NCI-H1048 (cell line): ENCODE measurements at places on chromosomes 3 and 15.
A peak's percentile ranks its signal among the peaks of the same experiment; 100 is the strongest.

DNA sequence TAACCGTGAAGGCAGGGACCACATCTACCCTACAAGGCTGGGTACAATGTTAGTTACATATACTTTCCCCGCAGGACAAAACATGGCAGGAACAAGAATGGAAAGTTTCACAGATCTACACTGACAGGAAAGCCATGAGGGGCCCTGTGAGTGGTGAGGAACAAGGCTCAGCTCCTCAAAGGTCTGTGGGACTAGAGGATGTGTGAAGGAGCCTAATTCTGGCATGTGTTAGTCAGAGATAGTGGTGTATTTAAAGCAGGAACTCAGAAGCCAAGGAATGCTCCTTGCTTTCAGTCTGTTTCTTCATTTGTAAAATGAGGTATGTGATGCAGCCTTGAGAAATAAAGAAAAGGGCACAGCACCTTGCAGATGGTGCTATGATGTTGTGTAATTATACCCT, 25.1 kb downstream of the ETV5 start:
- DNase-seq = no peak

DNA sequence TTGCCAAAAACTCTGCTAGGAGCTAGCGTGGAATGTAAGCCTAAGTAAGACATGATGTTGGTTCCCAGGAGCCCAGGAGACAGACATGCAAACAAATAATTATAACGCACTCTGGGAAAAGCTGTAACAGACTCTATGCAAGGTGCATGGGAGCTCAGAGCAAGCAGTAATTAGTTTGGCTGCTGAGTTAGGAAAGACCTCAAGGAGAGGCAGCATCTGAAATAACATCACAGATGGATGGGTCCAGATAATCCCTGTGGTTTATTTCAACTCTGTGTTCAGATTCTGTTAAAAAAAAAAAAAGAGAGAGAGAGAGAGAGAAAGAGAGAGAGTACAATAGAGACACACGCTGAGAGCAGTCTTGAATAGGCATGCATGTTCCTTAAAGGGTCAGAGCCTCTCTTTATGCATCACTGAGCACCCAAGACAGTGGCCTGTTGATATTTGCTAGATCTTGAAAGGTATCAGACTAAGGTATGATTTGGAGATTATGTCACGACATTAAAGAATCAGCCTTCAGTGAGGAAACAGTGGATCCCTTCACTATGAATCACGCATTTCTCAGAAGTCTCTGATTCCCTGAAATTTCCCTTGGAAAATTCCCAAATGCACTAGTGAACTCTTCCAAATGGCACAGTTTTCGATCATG, 124.4 kb upstream of the LIPC start:
- DNase-seq = no peak

- DNase-seq = no peak
These were observed 244.2 kb downstream of the NAALADL2 start for GRCh38 chr3:175103298-175103697.

DNA sequence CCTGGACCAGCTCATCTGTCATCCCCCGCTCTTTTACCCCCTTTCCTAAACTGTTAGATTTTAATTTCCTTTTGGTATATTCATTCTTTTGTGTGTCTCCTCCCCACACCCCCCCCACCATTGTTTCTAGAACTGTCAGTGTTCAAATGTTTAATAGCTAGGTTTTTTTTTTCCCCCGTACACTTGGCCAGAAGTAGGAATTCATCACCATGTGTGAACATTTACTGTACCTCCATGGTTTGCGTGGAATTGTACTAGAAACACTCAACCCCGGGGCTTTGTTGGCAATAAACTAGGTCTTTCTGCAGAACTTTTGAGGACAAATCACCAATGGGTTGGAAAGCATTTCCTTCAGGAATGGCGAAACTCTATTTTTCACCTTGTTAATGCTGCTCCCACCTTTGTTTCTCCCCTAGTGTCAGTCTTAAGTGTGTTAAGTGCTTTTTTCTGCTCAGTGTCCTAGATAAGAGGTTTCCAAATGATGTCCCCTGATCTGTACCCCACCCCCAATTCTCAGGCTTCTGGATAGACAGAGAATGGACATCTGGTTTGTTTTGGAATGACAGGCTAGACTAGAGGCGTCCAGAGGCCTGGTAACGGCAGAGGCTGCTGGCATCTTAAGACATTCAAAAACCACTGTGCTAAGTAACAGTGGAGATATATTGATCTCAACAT, 76.8 kb downstream of the SMAD3 start:
- DNase-seq = no peak

DNA sequence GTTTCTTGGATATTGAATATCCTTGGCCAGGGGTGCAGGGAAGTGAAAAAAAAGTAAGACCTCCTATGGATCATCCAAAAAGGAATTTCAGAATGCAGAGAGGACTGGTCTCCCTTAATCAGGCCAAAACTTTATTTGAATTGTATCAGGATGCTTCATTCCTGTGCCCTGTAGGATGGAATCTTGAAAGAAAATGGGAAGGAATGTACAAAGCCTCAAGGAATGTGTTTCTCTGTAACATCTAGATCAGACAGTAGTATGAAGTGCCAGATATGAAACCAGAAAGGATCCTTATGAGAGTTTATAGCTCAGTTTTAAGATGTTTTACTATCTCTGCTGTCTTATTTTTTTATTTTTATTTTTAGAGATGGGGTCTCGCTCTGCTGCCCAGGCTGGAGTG, 6.5 kb upstream of the GSK3B start:
- DNase-seq = no peak

GRCh38 chr3:187960820-187961219, 193.1 kb upstream of the LPP start:
- no peak for DNase-seq

- DNase-seq = peak; percentile 27
These were observed 494.7 kb upstream of the NECTIN3 start for GRCh38 chr3:110576960-110577359.

DNA sequence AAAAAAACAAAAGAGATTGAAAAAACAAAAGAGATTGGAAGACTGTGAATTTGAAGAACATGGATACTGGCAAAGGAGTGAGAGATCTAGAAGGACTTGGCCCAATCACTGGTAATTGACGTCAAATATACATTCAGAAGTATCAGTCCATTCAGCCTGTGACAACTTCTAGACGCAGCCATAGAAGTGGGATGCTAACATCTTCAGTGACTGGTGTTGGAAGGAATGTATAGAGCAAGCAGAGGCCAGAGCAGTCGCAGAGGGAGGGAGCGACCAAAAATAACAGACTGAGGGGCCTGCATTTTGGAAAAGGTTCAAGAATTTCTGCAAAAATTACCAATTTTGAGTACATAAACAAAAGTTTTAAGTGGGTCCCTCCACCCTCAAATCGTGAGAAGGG, 473.3 kb downstream of the CADM2 start:
- no peak for DNase-seq

DNA sequence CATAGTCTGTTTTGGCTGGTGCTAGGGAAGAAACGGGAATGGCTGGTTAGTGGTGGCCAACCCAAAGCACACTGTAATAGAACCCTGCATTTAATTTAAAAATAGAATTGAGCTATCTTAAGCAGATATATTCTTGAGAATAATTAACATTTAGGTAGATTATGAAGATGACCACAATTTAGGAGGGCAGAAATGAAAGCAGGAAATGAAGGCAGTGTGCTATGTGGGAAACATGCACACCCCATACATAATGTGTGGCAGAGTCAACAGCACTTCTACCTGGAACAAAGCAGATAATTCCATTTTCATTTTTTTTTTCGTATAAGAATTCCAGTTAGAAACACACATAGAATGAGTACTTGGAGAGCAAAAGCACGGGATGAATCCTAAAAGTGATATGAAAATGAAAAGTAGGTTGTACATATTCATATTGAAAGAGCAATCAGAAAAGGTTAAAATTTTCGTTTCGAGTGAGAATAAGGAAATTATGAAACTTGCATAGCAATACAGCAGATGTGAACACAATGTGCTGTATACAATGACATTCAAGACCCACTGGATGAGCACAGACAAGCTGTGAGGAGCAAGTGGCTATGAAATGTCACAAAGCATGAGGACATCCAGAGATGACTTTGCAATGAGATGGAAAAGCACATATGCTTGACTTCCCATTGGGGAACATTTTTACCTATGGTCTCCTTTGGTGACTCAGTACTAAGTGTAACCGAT, 102.6 kb downstream of the TFG start:
- no peak for DNase-seq

DNA sequence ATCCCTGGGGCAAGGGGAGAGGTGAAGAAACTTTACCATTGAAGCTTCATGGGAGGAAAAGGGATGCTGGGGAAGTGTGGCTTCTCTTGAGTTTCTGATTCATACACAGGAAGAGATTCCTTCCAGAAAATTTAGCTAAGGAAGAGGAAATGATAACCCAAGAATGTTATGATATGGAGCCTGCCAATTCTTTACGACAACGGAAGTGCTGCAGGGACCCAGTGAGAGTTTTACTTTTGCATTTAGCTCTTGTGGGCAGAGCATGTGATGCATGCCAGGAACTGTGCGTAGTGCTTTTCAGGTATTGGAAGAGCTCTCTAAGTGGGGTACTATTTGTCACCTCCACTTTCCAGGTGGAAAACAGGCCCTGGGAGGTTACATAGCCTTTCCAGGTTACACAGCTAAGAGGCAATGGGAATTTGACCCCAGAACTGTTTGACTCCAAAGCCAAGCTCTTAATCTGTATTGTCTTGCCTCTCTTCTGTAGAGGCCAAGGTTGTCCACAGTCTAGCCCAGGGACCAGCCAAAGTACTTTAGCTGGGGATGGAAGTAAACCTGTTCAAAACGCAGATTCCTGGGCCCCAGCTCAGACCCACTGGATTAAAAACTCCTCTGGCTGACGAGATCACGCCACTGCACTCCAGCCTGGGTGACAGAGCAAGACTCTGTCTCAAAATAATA, 23.0 kb downstream of the CMTM7 start:
- no peak for DNase-seq

DNA sequence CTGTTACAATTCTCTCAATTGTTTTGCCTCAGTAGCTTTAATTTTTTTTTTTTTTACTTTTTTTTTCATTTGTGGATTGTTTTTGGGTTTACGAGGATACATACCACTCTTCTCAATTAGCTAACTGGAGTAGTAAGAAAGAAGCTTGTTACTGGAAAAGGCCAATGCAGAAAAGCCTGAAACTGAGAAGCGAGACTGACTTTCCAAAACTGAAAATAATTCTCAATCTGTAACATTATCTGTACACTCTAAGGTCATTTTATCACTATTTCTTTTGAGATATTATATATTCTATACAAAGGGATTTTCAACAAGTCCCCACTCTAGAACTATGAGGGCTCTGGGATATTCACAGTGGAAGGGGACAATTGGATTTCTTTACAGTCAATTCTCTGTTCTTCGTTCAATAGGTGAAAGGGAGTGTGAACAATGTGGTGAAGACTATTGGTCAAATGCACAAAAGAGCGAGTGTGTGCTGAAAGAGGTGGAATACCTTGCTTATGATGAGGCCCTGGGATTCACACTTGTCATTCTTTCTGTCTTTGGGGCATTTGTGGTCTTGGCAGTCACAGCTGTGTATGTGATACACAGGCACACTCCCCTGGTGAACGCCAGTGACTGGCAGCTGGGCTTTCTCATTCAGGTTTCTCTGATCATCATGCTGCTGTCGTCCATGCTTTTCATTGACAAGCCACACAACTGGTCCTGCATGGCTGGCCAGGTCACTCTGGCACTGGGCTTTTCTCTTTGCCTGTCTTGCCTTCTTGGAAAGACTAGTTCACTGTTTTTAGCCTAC, 83.9 kb upstream of the KCNAB1 start:
- no peak for DNase-seq
